ENCODE measurements at places on chromosomes 7 and 10.

GRCh38 chr7:148975896-148976295 is 52.4 kb downstream of the PDIA4 start:
- no peak for DNase-seq

DNA sequence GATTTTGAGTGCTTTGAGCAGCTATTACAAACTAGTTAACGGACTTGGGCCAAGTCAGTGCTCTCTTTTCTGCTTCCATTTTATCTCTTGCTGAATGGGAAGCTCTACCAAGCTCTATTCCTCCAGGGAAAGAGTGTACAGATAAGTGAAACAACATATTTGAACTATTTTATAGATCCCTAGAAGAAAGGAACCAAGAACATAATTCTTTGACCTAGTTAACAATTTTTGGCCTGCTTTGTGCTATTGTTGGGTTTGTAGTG is 244.8 kb downstream of the PRKG1 start:
- no peak for DNase-seq

DNA sequence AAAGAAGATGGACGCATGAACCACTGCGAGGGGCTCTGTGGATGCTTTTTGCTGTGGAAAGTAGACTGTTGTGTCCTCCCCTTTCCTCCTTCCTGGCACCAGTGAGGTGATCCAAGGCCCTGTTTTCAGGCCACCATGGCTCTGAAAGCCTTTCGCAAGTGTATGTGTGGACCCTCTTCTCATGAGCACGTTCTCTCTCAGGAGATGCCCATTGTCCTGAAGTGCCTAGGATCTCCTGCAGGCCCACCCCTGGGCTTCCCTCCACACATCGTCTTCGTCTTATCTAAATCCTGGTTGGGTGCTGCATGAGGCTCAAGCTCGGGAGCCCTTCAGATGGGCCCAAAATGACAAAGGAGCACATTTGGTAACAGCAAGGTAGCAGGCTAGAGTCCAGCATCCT is 188.2 kb downstream of the PTPN20 start:
- no peak for DNase-seq

GRCh38 chr10:119039161-119039560 is 9.6 kb downstream of the NANOS1 start:
- DNase-seq, result no peak

DNA sequence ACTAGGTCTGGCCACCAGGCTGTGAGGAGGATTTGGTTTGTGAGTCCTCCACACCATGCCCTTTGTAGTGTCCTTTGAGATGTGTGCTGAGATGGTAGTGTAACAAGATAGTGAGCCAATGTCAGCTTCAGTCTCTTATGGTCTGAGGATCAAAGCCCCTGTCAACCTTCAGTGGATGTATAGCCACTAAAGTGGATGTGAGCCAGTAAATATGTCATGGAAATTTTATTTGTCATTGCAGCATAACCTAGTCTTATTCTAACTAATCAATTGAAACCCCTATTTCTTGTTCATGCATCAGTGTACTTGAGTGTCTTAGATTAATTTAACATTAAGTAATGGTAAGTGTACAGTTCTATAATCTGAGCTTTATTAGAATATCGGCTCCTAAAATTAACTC is 51.0 kb upstream of the WAC start:
- no peak for DNase-seq

GRCh38 chr10:13803566-13804554 is 217.1 kb downstream of the PRPF18 start:
- no peak for DNase-seq

- DNase-seq, result no peak
These were observed 8.8 kb downstream of the MXI1 start for GRCh38 chr10:110216240-110216639.

GRCh38 chr7:150717814-150718420 is 1.5 kb downstream of the GIMAP1 start:
- no peak for DNase-seq

DNA sequence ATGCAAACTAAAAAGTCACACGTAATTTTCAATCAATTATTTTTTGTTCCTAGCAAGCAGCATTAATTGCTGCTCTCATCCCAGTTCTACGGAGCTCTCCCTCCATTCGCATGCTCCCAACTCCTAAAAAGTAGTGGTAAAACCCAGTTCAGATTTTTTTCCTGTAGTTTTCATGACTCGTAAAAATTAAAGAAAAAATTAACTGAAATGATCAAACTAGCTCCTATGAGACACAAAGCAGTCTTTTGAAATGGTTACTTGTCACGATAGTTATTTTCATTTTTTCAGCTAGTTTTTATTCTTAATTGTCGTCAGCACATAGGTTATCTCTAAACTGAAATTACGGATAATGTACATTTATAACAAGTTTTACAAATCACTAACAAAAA is 1.8 kb downstream of the HNRNPA2B1 start:
- no peak for DNase-seq

DNA sequence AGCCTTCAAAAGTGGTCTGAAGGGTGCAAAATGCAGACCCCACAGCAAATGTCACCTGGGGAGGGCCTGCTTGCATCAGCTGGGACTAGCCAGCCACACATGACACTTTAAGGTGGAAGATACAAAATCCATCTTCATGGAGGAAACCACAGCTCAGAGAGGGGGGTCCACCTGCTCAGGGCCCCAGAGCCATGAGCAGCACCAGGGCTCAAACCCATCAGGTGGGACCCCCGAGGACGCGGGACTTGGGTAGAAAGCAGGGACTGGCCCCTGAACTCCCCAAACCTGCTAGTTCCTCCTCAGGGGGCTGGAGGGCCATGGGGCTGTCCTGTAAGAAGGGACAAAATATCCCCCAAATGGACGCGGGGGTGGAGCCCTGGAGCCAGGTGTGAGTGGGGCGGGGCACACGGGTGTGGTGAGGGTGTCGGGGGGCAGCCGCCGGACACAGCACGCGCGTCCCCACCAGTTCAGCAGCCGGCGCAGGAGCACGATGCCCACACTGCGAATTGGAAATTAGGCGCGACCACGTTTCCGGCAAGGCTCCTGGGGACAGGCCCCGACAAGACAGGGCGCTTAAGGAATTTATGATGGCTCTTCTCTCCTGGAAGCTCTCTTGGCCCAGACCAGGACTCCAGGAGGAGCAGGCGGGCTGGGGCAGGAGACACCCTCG is 8.0 kb downstream of the PDGFA start:
- DNase-seq, result no peak

GRCh38 chr7:70574970-70575799 is 556.8 kb upstream of the GALNT17 start:
- no peak for DNase-seq

- DNase-seq, result no peak
These were observed 77.9 kb downstream of the HERPUD2 start for GRCh38 chr7:35617041-35617440.

DNA sequence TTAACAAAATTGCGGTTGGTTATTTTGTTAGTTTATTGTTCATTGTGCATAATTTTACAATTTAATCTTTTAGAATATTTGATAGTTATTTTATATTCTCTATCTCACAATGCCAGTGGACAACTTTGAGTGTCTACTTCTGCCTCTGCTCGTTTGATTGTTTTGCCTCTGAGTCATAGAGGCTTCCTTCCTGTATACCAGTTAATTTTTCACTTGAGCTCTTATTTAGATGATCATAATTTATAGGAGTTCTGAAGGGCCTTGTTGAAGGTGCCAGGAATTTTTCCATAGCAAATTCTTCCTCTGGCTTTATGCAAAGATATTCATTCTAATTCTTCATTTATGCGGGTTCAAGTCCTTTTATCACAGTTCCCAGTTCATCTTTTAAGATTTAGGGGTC is 5.2 kb upstream of the MALRD1 start:
- no peak for DNase-seq

- DNase-seq, result no peak
These were observed 143.5 kb downstream of the ADCY1 start for GRCh38 chr7:45717537-45718235.

GRCh38 chr7:29045258-29046086 is 87.3 kb upstream of the TRIL start:
- no peak for DNase-seq

DNA sequence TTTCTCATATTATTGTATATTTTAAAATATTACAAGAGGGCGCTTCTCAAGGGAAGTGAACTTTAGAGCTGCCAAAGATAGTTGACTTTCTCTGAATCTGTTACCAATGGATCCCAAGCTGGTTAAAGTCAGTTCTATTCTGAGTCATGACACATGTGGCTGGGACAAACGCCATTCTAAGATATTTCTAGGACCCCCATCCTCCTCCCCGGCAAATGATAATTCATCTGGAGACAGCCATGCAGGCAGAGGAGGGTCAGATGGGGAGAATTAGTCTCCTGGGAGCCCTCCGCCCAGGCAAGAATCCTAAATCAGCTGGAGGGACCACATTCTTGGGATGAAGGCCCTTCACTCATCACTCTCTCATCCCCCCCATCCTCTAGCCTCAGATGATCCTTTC is 187.7 kb downstream of the GFRA1 start:
- DNase-seq, result no peak

DNA sequence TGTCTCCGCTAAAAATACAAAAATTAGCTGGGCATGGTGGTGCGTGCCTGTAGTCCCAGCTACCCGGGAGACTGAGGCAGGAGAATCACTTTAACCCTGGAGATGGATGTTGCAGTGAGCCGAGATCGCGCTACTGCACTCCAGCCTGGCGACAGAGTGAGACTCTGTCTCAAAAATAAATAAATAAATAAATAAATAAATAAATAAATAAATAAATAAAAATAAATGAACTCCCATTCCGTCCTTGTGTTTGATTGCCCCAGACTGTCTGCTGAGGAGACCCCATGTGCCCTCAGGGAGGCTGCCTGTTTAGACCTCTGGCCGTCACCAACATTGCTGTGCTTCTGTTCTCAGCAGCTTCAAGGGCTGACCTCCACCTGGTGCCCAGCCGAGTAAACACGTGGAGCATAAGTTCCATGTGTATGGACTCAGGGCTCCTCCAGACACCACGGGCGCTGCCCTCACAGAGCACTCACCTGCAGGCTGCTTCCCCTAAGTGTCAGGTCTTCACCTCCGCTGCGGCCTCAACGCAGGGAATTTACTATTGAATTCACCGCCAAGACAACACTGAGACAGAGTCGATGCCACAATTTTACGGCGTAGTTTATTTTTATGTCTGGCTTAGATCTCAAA is 32.0 kb downstream of the VOPP1 start:
- DNase-seq, result no peak

- no peak for DNase-seq
These were observed 58.6 kb downstream of the CCNY start for GRCh38 chr10:35394934-35395333.

DNA sequence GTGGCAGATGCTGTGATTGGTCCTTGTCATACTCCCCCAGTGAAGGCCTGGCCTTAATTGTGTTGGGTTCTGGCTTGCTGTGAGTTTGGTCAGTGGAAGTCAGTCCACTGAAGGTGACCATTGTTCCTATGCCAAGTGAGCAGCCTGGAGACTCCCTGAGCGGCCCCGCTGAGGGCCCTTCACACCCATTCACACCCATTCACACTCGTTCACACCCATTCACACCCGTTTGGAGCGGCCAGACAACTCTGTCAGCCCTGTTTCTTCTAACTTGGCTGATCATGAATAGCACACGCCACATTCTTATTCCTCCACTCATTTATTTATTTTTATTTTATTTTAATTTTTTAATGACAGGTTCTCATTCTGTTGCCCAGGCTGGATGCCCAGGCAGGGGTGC is 61.5 kb downstream of the C10orf120 start:
- DNase-seq, result no peak

- DNase-seq, result no peak
These were observed 180.2 kb downstream of the XPNPEP1 start for GRCh38 chr10:109743146-109743545.

- DNase-seq, result no peak
These were observed 1.6 kb downstream of the GLUD1 start for GRCh38 chr10:87092861-87093631.

DNA sequence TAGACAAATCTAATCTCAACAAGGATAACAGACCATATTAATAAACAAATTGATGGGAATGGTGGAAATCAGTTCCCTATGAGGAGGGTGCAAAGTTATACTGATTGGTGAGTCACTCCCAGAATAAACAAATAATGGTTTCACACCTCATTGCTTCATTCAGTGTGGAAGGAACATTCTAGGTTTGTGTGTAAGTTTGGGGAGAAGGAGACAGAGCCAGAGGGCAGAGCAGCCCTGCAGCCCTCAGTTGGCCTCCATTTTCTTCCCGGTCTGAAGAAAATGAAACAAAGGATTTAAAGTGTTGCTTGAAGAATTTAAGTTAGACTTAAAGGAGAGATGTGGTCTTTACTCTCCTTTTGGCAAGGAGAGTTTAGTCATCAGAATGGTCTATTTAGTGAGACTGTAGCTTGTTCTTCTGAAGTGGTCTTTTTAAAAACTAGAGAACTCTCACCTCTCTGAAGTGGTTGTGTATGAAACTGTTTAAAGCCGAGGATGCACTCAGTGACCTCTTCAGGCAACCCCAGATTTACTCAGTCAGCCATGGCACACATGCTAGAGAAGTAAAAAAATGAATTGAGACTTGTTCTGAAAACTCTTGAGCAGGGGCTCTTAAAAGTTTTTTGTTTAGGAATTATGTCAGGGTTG is 27.2 kb downstream of the IKZF1 start:
- no peak for DNase-seq

GRCh38 chr10:27192284-27192683 is 37.1 kb downstream of the MASTL start:
- DNase-seq, result no peak

GRCh38 chr7:132545756-132546155 is 30.5 kb downstream of the PLXNA4 start:
- DNase-seq, result no peak

DNA sequence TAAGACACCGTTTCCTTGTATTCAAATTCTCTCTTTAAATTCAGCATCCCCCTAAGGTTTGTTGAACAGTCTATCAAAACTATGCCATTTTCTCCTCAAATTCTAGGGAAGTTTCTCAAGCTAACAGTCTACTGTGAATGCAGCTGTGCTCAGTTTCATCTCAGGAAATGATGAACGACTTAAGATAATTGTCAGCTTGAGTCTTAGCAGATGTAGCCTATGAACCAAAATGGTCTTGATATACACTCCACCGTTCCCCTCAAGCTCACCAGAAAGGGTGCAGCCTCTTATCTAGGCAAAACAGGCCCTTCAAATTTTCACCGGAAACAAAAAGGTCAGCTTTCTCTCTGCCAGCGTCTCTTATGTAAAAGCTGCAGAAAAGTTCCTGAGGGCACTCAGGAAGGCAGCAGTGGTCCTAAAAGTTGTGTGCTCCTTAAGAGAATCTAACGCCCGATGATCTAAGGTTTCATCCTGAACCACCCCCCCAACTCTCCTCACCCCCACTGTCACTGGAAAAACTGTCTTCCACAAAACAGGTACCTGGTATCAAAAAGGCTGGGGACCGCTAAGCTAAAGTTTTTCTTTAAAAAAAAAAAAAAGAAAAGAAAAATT is 2.1 kb downstream of the DNAJC9 start:
- DNase-seq, result no peak
